Kidney glomerular epithelial cell (primary cell): ENCODE measurements at places on chromosomes 12 and 14.
A peak's percentile ranks its signal among the peaks of the same experiment; 100 is the strongest.

- peak; percentile 91 for DNase-seq
Measured at GRCh38 chr14:51643140-51643539, 8.6 kb upstream of the FRMD6 start.

DNA sequence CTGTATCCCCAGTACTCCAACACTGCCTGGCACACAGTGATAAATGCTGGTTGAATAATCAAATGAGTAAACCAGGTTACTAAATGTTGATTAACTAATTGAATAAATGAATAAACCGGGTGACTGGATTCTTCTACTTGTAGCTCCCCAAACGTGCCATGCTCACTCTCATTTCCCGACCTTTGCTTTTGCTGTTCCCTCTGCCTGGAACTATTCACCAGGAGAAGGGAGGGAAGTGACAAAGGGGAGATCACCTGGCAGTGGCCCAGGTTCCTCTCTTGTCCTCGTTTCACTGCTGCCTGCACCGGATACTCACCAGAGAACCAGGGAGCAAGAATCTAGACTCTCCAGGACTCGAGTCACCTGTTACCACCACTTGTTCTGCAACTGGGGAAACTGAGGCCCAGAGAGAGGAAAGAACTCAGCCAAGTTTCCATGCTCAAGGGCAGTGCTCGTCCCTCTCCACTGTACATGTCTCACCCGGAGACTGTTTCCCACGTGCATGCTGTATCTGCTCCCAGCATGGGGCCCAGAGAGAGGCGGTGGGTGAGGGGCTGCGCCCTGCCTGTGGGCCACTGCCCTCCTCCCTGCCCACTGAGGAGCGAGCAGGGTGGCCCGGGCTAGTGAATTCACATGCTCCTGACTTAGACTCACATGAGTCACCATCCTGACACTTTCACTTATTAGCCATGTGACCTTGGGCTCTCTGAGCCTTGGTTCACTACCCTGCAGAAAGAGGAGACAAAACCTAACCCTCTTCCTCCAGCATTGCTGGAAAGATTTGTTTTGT is 17.7 kb upstream of the POP5 start:
- peak; percentile 76 for DNase-seq

DNA sequence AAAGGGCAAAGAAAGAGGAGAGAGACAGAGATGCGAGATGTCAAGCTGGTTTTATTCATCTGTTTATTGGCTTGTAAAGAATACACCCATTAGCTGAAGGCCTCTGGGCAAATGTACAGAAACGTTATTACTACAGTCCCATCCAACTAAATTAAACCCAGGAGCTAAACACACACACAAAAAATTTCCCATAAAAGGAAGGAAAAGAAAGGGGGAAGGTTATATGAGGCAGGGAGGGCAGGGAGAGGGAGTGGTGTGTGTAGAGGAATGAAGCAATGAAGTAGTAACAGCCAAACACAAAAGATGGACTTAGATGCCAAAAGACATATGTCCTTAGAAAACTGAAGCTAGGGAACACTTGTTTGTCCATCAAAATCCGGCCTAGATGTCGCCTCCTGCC is 3.1 kb upstream of the MFAP5 start:
- DNase-seq: no peak

- DNase-seq: peak; percentile 61
Measured at GRCh38 chr12:46267825-46268582, 839 bp downstream of the SLC38A1 start.

- no peak for DNase-seq
Measured at GRCh38 chr14:44830371-44830770, 131.4 kb downstream of the KLHL28 start.

GRCh38 chr14:104948736-104949031 is 24.0 kb downstream of the PLD4 start:
- DNase-seq: no peak

DNA sequence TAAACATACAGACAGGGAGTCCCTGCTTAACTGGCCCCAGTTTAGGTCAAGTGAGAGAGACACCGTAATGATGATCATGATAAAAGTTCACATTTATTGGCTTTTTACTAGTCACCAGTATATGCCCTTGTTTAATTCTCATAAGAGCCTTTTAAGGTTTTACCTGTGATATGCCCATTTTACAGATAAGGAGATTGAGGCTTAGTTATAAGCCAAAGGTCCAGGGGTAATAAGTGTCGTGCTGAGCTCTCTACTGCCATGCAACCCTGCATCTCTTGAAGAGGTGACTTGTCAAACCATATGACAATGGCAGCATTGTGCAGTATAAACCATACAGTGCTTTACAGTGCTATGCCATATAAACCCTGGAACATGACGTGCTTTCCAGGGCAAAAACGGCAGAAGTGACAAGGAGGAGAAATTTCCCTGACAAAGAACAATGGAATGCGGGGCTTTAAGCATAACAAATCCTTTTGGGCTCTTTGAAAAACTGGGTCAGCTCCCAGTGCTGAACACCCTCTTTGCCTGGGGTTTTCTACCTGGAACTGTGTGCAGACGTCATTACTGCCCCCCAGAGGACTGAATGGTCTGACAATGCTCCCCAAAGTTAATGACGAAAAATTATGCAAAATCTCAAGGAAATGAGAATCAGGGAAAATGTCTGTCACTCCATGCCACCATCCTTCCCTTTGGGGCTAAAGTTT is 59.7 kb upstream of the C14orf132 start:
- no peak for DNase-seq

GRCh38 chr12:92259696-92260251 is 114.1 kb upstream of the BTG1 start:
- no peak for DNase-seq

GRCh38 chr12:11568762-11569478 is 80.6 kb upstream of the ETV6 start:
- no peak for DNase-seq

DNA sequence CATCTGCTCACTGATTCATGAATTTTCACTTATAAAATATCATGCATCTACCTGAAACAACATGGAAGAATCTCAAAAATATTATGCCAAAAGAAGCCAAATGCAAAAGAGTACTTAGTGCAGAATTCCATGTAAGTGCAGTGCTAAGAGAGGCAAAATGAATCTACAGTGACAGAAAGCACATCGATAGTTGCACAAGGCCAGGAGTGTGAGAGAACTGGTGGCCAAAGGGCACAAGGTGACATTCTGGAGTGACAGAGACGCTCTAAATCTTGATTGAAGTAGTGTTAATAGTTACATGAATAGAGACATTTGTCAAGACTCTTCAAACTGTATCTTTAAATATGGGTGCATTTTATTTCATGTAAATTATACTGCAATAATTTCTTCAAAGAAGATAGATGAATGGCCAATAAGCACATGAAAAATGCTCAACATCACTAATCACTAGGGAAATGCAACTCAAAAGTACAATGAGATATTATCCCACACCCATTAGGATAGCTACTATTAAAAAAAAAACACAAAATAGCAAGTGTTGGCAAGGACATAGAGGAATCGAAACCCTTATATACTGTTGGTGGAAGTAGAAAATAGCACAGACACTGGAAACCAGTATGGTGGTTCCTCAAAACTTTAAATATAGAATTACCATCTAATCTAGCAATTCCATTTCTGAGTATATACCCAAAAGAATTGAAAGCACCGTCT is 71.7 kb upstream of the KICS2 start:
- no peak for DNase-seq
